ENCODE measurements at places on chromosomes 7 and 10. TPM values are rescaled to one million over a fixed set of nuclear protein-coding genes. Genes with fewer than 3 reads are reported as not detected.

CFTR gene
- polyA plus RNA-seq = not detected

TAS2R5 gene
- polyA plus RNA-seq = 0.64 TPM

CUZD1 gene
- polyA plus RNA-seq = 0.64 TPM

SEMA3C gene
- polyA plus RNA-seq = 64.1 TPM

RBP3 gene
- not detected for polyA plus RNA-seq

CXCL12 gene
- polyA plus RNA-seq = 201 TPM

LDB3 gene
- polyA plus RNA-seq = 0.55 TPM

ZCWPW1 gene
- polyA plus RNA-seq = 2.2 TPM

SFRP4 gene
- polyA plus RNA-seq = 0.16 TPM

LRRC61 gene
- 0.85 TPM for polyA plus RNA-seq

PON1 gene
- polyA plus RNA-seq = not detected

SFTPA1 gene
- polyA plus RNA-seq = not detected

PAX4 gene
- not detected for polyA plus RNA-seq

PEX1 gene
- polyA plus RNA-seq = 14.0 TPM

NUDT5 gene
- polyA plus RNA-seq = 68.0 TPM

GPR26 gene
- 0.01 TPM for polyA plus RNA-seq

RADIL gene
- polyA plus RNA-seq = 1.2 TPM

ADCYAP1R1 gene
- polyA plus RNA-seq = 0.02 TPM

DNA sequence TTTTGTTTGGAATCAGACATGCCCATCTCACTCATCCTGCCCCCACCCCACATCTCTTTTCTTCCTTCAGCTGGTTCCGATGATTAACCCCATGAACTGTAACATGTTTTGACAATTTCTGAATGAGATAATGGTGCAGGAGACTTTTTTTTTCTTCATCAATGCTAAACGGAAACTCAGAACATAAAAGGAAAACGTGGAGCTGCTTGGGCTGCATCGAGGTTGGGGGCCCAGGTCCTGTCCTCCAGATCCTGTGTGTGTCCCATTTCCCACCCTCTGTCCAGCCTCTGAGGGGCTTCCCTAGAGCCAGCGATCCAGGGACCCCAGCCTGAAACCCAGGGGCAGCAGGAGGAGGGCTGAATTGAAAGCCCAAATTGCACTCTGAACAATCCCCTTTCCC, 263.8 kb upstream of the GRB10 start:
- DNase-seq = no peak

DNA sequence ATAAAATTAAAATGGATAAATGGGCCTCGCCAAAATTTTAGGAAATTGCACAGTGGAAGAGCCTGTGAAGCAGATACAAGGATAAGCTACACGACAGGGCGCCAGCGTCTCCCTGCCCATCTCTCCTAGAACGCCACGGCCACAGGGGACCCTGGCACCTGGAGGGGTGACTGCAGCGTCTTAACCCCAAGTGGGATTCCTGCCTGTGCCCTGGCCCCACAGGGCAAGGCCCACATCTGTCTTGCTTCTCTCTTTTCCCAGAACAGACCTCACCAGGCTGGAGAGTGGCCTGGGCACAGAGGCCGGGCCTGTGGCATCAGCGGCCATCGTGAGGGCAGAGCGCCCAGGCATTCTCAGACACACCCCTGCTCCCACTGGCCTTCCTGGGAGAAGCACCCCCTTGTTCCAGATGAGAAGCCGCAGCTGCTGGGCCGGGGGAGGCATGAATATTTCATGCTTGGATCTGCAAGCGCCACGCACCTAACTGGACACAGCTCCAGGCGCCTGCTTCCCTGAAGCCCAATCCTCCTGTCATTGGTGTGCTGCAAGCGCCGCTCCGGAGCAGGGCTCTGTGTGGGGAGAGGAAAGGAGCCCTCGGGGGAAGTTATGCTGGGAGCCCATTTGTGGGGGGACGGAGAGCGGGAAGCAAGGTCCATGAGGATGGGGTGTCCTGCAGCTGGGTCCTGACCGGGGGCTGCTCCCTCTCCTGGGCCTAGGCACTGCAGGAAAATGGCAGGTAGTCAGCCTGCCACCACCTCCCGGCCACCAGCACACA, 153.5 kb downstream of the ELFN1 start:
- no peak for DNase-seq

- no peak for DNase-seq
These were observed 72.3 kb downstream of the GLCCI1 start for GRCh38 chr7:8040768-8041369.

DNA sequence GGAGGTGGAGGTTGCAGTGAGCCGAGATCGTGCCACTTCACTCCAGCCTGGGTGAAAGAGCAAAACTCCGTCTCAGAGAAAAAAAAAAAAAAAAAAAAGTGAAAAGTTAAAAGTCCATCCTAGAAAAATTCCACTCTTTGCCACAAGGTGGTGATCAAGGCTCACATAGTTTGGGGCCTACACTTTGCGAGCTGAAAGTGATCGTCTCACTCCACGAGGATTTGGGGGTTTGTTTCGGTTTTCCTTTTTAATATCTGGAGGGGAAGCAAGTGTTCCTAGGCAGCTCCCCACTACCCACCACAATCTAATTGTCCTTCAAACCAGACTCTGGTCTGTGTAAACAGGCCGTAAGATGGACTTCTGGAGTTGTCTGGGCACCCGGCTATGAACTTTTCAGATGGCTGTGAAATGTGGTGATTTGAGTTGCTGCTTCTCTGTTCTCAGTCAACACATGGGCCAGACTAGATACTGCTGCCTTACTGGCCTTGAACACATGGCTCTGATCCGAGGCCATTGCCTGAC, 27.1 kb downstream of the PRLHR start:
- DNase-seq = no peak

DNA sequence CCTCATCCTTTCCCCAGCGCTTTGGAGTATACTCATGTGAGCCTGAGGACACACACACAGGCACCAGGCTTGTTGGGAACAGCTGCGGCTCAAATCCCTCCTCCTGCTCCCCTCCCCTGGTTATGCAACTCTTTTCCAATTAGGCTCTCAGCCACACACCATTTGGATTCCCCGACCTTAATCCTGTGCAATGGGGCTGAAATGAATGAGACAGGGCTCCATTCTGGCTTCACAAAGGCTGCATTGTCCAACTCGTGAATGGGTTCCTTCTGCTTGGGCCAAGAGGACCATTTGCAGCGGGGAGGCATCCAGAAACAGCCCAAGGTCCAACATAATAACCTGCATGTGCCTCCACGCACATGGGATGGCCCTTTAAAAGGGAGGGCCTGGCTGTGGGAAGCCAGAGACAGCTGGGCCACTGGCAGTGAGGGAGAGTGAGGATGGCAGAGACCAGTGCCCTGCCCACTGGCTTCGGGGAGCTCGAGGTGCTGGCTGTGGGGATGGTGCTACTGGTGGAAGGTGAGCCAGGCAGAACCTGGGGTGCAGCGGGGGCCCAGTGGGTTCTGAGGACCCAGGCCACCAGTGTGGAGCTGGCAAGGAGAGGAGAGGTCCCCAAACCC, at the start of gene RGR:
TSS of gene RGR (plus strand) at position 403 of the 620 bp plus-strand sequence. CDS start at position 441, 38 bp downstream.
- DNase-seq = no peak

DNA sequence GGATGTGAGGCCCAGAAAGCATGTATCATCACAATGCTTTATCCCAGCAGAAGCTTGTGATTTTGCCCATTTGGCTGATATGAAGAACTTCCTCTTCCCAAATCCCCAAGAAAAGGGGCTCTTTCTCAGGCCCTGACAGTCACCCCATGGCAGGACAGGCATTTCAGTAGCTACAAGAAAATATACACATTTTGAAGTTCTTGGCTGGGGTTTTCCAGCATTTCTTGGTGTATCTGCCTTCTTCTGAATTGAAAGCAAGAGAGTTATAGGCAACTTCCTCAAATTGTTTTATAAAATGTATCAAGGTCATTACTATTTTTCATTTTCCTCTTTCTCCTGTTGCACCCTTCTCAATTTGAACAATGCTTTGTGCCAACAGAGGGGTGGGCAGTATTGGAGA, 63.3 kb upstream of the PDLIM1 start:
- no peak for DNase-seq

DNA sequence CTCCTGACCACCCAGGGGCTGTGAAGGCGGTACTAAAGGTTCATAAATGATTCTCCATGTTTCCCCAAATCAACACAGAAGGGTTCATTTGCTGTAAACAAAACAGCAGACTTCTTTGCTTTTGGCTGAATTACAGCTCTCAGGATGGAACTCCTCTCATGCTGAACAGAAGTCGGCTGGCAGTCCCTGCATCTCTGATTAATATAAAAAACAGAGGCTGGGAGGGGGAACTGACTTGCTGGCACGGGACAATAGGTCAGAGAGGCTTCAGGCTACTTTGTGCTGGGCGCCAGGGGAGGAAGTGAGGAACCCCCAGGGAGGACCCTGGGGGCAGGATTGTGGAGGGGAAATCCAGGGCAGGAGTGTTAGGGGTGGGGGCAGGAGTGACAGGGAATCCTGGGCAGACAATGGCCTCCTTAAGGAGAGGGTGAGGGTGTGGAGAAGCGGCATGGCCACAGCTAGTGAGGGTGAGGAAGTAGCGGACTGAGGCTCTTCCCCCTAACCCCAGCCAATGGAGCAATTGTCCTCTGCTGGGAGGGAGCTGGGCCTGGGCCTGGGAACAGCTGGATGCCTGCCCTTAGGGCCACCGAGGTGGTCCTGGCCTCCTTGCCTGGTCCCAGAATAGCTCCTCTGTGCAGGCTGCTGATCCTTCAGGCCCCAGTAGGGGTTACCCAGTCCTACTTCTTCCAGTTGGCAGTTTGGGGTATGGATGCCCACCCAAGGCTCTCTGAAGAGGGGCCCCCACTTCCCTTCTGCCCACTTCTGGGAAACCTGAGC, 9.2 kb upstream of the SFRP5 start:
- no peak for DNase-seq

DNA sequence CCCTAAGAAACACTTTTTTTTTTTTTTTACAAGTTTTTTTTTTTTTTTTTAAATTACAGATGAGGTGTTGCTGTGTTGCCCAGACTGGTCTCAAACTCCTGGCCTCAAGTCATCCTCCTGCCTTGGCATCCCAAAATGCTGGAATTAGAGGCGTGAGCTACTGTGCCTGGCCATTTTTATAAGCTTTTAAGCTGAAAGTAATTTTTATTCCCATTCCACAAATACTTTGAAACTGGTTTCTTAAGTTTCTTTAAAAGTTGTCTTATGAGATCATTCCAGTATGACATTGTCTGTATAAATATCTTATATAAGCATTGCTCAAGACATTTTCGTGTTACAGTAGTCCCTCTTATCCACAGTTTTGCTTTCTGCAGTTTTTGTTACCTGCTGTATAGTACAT, 61.4 kb upstream of the CYP26C1 start:
- no peak for DNase-seq

GRCh38 chr10:58579011-58579655, 66.5 kb downstream of the BICC1 start:
- no peak for DNase-seq

GRCh38 chr10:102646610-102647442, 2.5 kb downstream of the TRIM8 start:
- DNase-seq = no peak

- DNase-seq = no peak
These were observed 6.5 kb downstream of the CHAT start for GRCh38 chr10:49620286-49620810.

- DNase-seq = no peak
These were observed 135.8 kb upstream of the TMEM168 start for GRCh38 chr7:112926018-112926417.

GRCh38 chr10:77545585-77545984, 92.0 kb downstream of the KCNMA1 start:
- DNase-seq = no peak

- no peak for DNase-seq
These were observed 636.5 kb downstream of the DNAJB9 start for GRCh38 chr7:109206196-109206595.

- DNase-seq = no peak
These were observed 13.7 kb upstream of the C10orf71 start for GRCh38 chr10:49285232-49285631.

DNA sequence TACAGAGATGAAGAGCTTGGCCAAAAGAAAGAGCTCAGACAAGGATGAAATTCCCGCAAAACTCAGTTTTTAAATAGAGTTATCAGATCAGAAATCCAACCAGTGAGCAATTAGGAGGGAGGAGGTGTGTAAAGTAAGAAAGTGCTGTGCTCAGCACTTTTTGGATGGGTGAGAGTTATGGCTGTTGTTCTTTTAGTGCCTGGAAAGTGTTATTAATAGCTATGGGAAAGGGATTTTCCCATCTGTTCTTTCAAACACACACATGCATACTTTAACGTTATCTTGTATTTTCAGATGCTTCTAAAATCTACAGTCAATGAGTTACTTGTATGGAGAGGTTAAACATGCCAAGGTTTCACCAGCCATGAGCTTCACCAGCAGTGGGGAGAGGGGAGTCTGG, 107.3 kb upstream of the TMEM72 start:
- no peak for DNase-seq

DNA sequence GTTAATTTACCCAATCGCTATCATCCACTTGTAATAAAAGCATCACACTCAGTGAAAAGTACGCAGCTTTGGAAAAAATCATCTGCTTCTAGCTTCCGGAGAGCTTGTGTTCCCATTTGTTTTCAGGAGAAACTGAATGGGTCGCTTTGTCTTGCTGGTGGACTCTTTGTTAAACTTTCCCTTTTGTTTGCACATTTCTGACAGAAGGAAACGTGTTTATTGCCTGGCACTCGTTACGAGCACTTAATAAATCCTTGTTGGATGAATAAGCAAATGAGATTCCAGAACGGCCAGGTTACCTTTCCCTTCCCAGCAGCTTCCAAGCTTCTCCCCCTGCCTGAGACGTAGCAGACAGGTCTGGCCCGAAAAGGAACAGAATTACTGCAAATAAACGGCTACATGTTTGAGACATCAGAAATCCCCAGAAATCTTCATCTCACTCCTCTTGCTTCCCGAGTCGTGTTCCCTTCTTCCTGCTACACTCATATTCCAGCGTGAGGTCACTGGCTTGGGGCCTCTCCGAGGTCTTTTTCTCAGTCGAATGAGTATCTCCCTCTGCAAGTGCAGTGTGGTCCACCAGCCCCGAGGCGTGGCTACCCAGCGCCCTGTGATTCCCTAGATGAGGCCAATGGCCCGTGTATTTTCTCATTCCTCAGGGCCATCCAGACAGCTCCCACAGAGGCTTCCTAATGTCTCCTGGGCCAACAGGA, 167.2 kb downstream of the FRMD4A start:
- no peak for DNase-seq

DNA sequence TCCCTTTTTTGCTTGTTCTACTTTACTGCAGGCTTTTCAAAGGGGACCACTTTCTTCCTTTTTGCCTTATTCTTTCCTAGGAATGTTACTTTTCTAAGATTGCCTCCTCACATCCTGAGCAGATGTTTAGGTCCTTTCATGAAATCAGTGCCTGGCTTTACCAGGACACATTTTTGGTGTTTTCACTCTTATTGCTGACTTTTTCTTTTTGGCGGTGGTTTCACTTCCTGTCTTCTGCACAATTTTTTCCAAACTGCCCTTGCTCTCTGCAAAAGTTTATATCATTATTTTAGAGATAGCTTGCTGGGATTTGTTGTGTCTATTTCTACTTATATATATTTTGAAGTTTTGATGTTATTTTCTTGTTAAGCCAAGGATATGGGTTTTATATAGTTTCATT, 332.2 kb upstream of the MTPN start:
- DNase-seq = no peak
